Stomach (tissue), 19 donors: ENCODE measurements at places on chromosomes 11 and 22. TPM values are rescaled to one million over a fixed set of nuclear protein-coding genes. Genes with fewer than 3 reads are reported as not detected.

APOBEC3A gene
- 1.8 TPM for total RNA-seq

TRIM49 gene
- total RNA-seq, result not detected

DNA sequence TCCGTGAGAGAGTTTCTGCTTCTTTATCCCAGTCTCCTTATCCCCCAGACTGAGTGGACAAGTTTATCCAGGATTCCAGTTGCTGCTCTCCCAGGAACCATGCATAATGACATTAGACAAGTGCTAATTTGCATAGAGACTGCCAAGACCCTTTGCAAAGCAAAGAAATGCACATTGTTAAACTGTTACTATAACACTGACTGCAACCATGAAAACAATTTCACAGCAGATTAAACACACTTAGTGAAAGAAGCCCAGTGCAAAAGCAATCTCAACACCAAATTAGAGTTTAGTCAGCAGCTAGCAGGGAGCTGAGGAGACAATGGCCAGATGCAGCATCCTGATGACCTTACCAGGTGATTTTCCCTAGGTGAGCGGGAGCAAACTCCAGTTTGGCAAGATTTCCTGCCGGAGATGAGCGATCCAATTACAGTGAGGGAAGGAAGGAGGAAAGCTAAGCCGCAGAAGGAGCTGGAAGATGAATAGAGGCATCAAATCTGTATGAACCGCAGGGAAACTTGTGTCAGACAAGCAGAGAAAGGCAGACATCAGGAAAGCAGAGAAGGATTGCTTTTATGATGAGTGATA is 273.8 kb upstream of the B3GAT1 start:
- DNase-seq, result no peak

FOLR2 gene
- total RNA-seq, result 4.3 TPM

LRP5 gene
- 45.9 TPM for total RNA-seq

- DNase-seq, result peak; percentile 83
Observed at GRCh38 chr11:73295241-73295995, 12.7 kb upstream of the ARHGEF17 start.
